NCI-H1048 (cell line): ENCODE measurements at places on chromosomes 5 and 9.

- no peak for DNase-seq
Observed at GRCh38 chr5:169696621-169697510, 59.8 kb downstream of the DOCK2 start.

DNA sequence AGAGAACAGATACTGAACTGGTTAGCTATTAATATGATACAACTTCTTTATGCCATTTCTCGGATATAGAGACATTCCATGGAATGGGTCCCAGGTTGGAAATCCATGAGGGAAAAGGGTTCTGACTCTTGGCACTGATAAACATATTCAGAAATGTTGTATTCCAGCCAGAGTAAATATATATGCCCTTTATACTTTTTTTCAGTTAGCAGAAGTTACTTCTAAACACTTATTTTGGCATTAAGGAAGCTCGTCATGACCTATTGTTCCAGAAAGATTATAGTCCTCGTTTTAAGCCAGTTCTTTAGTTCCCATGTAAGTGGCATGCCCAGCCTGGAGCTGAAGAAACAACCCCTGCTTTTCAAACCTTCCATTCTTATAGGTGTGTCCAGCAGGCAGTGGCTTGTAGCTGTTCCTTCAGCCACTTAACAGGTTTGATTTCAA, 181.6 kb downstream of the CD180 start:
- no peak for DNase-seq

DNA sequence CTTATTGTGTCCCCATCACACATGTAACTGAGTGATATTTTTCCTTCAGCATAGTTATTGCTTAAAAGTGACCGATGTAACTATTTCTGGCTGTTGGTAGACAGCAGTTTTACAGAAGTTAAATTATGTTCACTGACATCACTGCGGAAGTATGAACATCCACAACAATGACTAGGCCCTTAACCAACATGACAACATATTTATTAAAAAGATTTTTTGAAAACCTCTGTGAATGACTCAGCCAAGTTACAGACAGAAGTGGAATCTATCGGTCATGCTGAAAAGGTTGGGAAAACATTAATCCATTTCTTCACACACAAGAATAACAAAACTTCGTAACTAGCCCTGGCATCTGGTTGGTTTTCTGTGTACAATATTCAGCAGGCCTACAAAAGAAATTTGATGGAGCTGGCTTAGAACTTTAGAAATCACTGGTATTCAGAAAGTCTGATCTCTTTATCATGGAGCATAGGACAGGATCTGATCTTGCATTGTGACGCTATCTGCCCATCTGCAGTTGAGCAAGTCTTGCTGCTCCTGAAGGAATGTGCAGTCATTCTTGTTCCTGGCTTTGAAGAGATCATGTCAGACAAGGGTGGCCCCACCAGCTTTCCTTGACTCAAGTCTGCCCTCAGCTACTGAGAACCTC, 6.5 kb downstream of the GLIS3 start:
- DNase-seq: no peak

GRCh38 chr5:21094619-21095018, 1106.6 kb upstream of the CDH18 start:
- DNase-seq: no peak

GRCh38 chr5:65474130-65474711, 7.5 kb downstream of the ADAMTS6 start:
- DNase-seq: no peak

DNA sequence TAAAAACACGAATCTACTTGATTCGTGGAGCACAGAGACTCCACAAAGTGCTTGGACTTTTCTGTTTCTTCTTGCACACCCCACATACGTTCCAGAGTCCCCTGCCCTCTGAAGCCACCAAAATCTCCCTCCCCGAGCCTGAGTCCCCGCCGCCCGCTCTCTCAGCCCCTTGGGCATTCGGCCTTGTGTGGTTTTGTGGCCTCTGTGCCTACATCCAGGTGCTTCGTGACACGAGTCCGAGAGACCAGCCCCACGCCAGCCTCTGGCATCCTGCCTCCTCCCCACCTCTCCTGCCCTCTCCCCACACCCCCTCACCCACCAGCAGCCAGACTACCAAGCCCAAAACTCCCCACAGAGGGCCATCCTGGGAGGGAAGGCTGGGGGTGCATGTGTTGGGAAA, 87.8 kb upstream of the PPP1R26 start:
- no peak for DNase-seq

DNA sequence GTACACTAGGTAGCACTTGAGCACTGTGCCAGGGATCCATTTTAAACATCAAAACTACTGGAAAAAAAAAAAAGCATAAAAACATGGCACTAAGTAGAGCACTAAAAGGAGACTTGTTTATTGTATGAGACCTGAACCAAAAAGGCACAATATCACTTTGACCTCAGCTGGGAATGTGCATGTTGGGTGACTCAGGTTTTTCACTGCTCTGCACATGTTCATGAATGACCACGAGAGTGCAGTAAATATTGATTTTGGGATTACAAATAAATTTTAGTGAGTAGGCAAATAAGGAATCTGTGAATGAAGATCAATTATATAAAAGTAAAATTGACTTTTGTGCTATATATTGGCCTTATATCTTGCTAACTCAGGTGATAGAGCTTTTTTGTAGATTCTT, 11.8 kb downstream of the RMI1 start:
- DNase-seq: no peak

DNA sequence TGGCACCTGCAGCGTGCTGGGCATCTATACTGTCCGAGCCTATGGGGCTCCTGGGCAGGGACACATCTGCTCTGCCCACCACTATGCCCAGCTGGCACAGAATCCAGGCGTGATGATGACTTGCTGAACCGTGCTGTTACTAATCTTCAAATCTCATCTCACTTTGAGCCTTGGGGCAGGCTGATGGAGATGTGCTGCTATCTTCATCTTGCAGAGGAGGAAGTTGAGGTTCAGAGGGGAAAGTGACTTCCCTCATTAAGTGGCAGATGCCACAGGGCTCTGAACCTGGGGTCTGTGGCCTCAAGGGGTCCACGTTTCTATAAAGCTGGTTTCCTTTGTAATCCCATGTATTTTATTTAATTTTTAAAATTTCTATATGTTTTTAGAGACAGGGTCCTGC, 4.7 kb downstream of the SLC2A6 start:
- DNase-seq: no peak

DNA sequence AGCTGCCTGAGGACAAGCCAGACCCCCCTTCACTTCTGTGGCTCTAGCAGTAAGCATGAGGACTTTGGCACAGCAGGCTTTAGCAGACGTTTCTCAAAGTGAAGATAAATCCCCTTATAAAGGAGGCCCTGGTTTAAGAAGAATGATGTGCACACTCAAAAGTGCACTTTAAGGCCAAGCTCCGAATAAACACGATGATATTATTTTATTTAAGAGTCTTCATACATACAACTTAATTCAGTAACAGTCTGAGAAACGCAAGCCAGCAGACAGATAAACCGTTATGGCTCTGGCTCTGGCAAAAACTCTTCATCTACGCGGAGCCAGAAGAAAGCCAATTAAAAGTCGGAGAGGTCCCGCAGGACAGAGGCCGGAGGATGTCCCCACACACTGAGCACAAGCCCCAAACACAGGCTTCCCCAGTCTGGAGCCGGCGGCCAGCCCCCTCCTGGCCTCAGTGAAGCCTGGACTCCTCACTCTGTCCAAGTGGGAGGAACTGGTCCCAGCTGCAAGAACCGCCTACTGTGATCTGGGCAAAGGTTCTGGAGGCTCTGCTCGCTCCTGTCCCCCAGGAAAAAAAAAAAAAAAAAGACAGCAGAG, 44.6 kb downstream of the ADAMTS2 start:
- no peak for DNase-seq
